ENCODE measurements at places on chromosomes 5 and 9. TPM values are rescaled to one million over a fixed set of nuclear protein-coding genes. Genes with fewer than 3 reads are reported as not detected.
A peak's percentile ranks its signal among the peaks of the same experiment; 100 is the strongest.

DNA sequence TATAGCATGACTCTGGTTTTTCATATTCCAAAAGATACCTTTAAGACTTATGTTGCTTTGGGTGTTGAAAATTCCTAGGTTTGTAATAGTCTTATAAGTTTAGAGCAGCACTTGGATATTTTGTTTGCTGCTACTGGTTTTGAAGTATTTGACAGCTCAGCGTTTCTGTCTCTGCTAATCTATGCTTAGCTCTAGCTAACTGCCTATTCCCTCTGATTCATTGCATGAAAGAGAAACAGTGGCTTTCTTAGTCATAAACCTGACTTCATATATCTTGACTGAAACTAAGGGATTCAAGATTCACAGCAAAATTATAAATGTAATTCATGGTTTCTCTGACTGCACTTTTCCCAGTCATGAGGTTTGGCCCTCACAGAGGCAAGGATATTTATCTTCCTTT is 35.6 kb upstream of the ANXA1 start:
- no peak for DNase-seq

GRCh38 chr5:133977161-133977787 is 8.8 kb upstream of the C5orf15 start:
- DNase-seq, result no peak

DNA sequence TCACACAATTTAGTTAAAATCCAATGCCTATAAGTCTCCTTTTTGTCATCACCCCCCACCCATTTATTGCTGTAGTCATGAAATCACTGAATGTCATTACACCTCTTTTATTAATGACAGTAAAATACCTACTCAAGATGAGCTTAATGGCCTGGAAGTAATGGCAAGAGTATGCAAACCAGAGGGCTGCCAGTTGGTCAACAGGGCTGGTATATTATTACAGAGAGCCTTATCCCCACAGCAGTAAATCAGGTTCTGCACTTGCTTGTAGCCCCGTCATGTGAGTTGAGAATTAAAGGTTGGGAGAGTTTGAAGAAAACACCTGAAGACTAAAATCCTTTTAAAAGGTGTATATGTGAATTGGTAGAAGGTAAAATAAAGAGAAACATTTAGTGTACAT is 372.4 kb downstream of the MAT2B start:
- no peak for DNase-seq

- no peak for DNase-seq
These were observed 566.6 kb downstream of the ZNF608 start for GRCh38 chr5:124179819-124180218.

GRCh38 chr5:127609957-127610356 is 38.9 kb upstream of the CTXN3 start:
- no peak for DNase-seq

DNA sequence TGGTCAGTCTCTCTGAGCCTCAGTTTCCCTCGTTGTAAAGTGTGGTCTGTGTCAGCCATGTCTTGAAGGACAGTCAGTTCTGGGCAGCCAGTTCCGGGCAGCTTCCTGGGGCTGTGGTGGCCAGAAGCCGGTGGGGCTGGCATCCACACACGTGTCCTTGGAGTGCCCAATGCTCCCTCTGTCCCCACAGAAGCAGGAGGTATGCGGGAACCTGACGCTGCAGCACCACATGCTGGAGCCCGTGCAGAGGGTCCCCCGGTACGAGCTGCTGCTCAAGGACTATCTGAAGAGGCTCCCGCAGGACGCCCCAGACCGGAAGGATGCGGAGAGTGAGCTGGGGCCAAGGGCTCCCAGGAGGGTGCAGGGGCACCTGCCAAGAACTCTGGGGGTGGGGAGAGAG is 48.4 kb upstream of the SUSD3 start:
- DNase-seq, result no peak

DNA sequence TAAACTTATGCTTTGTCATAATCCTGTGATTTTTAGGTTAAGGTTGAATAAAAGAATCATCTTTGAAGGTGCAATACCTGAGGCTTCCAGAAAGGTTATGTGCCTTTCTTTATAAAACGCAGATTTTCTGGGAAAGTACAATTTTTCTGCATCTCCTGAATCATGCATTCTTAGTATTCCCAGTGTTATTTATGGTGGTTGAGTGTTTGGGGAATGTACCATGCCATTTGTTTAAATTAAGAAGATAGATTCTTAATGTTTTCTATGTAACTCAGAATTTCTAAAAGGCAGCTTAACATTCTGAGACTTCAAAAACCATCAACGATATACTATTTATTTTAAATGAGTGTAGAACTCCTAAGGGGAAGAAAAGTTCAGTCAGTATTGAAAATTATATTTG is 108.1 kb upstream of the FBN2 start:
- DNase-seq, result no peak

DNA sequence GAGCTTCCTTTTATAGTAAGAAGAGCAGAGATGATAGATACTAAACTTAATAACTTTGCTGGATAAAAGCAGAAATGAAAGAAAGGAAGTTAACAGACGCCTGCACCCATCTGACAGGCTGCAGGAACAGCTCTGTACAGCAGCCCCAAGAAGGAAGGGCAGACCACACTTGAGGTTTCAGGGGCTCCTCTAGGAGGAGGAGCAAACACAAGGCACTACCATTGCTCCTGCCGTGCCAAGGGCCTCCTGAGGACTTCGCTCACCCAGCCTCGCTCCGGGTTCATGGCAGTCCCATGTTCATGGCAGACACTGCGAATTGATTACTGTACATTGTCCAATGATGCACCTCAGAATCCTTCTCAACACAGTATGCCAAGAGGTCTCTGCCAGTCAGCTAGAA is 85.1 kb downstream of the AMBP start:
- no peak for DNase-seq

GRCh38 chr9:109893241-109893640 is 113.2 kb downstream of the PALM2AKAP2 start:
- no peak for DNase-seq

- DNase-seq, result no peak
These were observed 58.8 kb upstream of the IGFBPL1 start for GRCh38 chr9:38482918-38483592.

- DNase-seq, result no peak
These were observed 189.8 kb downstream of the FGF10 start for GRCh38 chr5:44199408-44199807.

GRCh38 chr5:77086689-77087483 is at the start of gene ZBED3:
ZBED3 (minus strand) TSS chr5:77087285; CDS start chr5:77077878, 9,407 bp downstream.
- DNase-seq, result peak; percentile 86

- DNase-seq, result no peak
These were observed 30.0 kb upstream of the SH3RF2 start for GRCh38 chr5:145906401-145906800.

- no peak for DNase-seq
These were observed 82.9 kb downstream of the CCDC171 start for GRCh38 chr9:15635752-15636151.

DNA sequence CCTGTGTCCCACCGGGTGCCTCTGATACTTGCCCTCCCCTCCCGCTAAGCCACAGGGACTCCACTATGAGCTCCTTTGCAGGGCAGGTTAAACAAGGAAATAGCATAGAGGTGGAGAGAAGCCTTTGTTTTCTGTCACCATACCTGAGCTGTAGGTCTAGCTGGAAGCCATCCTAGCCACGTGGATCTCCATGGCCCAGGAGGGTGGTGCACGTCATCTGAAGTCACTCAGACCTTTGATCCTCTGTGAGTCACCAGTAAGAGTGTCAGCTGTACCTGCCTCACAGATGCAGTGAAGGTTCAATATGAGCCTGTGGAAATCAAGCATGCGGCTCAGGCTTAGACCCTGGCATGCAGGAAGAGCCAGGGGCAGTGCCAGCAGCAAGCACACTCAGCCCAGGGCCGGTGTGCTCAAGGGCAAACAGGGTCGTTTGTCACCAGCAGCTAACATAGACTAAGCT is 55.1 kb downstream of the ASS1 start:
- DNase-seq, result no peak

DNA sequence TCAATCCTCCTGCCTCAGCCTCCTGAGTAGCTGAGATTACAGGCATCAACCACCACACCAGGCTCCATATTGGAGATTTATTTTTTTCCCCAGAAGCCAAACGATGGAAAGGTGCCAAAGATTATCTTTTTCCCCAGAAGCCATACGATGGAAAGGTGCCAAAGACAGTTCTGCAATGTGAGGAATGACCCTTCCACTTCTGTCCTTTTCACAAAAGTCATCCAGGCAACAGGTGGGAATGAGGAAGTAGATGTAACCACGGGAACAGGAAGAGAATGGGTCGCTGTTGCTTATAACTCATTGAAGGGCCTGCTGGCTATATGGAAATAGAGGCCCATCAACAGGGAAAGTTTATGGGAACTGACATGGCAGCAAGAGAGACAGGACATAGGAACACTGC is 233.7 kb upstream of the MSX2 start:
- DNase-seq, result no peak

DNA sequence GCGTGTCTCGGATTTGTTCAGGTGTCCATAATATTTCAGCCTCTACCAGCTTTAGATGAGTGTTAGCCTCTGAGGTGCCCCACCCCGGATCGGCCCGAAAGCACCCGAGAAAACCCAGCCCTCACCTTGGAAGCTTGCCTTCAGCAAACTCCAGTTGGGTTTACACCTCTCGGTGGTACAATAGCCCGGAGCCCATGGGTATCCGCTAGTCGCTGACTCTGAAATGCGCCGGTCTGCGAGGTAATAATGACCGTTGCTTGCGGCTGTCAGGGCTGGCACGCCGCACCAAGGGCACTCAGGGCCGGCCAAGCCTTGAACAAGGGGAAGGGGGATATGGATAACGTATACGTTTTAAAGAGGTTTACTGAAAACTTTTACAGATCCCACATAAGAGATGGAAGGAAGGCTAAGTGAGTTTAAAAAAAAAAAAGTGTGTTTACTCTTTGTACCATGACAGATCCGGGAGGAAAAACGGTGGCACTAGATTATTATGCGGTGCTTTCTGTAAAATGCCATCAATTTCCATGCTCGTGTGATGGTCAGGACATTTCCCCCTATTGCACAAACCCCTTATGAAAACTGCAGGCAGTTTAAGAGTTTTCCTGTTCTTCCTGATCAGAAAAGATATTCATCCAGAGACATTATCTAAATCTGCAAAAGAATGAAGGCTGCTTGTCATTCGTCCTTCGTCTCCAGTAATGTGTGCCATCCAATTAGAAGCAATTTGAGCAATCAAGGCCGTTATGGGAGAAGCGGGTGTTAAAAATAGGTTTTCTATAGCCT is 124.2 kb downstream of the TMEM161B start:
- DNase-seq, result no peak

GRCh38 chr5:40080191-40080590 is 599.5 kb upstream of the PTGER4 start:
- no peak for DNase-seq

DNA sequence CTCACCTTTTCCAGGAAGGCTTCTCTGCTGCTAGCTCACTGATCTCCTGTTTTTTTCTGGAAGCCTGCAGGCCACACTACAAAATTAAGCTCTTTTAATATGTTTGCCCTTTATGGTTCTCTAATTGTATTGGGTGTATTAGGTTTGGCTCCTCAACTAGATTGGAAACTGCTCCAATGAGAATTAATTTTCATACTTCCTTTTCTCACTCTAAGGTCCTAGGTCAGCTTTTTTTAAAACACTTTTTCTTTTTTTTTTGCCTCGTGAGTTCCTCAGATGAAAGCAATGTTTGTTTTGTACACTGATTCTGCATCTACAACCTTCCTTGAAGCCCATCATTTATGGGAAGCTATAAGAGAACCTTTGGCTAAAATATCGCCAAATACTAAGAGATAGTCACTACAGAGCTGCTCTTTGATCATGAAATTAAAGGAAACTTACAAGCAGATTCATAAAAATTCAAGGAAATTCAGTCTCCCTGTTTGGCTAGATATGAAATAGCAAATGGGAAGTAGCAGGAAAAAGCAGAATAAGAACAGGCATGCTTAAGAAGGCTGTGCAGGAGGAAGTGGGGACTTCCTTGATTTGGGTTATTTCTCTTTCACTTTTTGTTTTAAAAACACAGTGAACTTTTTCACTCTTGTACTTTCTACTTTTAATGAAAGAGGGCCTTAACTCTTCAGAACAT is 55.2 kb upstream of the FYB1 start:
- no peak for DNase-seq

- no peak for DNase-seq
These were observed 369.9 kb upstream of the FAM174A start for GRCh38 chr5:100165309-100165708.

- no peak for DNase-seq
These were observed 253.0 kb downstream of the MARCHF11 start for GRCh38 chr5:15926586-15926985.

- DNase-seq, result no peak
These were observed 1.6 kb upstream of the ZFP62 start for GRCh38 chr5:180862645-180863044.

GRCh38 chr5:179310439-179311090 is 34.7 kb downstream of the ADAMTS2 start:
- DNase-seq, result no peak

DNA sequence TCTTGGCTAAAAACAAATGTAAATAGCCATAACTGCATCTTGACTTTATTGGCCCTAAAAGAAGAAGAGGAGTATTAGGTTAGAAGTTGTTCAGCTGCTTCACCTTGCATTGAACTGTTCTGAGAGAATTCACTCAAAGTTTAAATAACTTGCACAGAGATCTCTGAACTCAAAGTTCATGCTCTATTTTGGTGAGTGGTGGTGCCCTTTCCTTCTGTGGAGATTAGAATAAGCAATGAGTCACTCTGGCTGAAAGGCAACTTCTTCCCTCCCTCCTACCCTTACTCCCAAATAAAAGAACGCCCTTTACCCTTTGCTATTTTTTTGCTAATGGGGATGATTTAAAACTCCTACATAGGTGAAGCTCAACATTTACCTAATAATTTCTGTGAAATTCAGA is 48.9 kb downstream of the ERMP1 start:
- DNase-seq, result no peak

DNA sequence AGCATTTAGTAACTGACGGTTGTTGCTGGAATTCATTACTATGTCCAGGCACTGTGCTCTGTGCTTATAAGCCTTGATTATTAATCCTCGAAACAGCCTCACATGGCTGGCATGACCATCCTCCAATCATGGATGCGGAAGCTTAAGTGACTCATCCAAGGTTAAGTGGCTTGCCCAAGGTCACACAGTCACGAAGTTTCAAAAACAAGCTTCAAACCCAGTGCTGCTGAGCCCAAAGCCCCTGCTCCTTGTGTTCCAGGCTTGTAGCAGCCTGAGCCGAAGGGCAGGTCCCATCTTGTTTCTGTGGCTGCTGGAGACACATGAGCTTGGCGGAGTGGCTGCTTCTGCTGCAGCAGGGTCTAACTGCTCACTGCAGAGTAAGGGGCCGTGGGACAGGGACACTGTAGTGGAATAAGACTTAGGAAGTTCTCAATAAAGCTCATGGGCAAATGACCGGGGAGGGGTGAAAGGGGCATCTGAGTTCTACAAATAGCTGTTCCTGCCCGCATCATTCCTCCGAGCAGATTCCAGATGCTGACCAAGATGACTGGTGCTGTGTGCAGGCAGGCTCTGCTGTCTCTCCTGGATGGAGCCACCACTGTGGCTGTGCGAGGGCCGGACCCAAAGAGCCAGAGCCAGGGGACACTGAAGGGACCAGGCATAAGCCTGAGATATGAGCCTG is 32.4 kb downstream of the WHRN start:
- DNase-seq, result no peak

GRCh38 chr5:139765409-139766217 is 30.0 kb upstream of the PSD2 start:
- peak; percentile 86 for DNase-seq

DNAJB5 gene
- total RNA-seq, result 6.0 TPM

ANP32B gene
- total RNA-seq, result 120 TPM

DEPDC1B gene
- 0.30 TPM for total RNA-seq

OR13F1 gene
- total RNA-seq, result not detected

DMRTA1 gene
- total RNA-seq, result 1.7 TPM

PNPLA7 gene
- total RNA-seq, result 12.2 TPM

MAMDC4 gene
- 13.5 TPM for total RNA-seq

IL33 gene
- total RNA-seq, result 47.8 TPM

ASPN gene
- total RNA-seq, result 2.3 TPM

LECT2 gene
- not detected for total RNA-seq

Data from lower lobe of right lung (tissue), 2 donors.